ENCODE measurements at places on chromosomes 4 and X.
A peak's percentile ranks its signal among the peaks of the same experiment; 100 is the strongest.

DNA sequence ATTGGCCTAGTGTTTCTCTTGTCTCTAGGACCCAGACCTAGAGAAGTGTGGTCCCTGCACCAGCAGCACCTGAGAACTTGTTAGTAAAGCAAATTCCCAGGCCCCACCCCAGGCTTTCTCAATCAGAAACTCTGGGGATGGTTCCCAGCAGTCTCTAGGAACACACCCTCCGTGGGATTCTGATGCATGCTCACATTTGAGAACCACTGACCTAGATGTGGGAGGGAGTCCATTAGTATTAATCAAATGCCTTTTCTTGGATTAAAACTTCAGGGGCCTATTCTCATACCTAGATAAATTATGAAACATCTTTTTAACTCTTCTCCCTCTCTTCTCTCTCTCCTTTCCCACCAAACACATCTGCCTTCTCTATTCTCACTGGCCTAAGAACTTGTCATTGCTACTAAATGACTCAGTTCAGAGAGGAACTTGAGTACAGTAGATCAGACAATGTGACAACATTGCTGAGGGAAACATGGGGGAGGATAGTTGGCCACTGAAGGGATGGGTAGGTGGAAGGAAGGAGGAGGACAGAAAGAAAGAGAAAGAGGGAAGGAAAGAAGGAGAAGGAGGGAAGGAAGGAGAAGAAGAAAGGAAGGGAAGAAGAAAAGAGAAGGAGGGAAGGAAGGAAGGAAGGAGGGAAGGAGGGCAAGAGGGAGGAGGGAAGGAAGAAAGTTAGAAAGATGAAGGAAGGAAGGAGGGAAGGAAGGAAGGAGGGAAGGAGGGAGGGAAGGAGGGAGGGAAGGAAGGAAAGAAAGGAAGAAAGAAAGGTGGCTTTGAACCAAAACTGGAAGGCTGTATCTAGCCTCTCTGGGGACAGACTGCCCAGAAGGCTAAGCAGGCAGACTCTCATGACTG is 132.7 kb upstream of the MAP3K15 start:
- DNase-seq = no peak

DNA sequence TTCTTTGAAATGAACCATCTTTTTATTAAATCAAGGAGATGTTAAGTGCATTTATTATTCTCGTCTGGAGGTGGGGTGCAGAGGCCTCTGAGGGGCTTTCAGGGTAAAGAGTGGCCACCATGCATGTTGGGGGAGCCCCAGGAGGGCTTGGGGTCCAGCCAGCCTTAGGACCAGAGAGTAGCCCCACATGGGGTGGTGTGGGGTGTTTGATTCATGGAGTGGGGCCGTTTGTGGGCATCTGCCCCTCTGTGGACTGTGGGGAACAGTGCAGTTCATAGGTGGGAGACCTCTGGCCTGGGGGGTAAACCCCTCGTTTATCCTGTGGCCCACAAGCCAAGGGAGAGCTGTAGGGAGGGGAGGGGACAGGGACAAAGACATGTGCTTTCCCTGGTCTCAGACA is 26.9 kb downstream of the HTRA3 start:
- no peak for DNase-seq

DNA sequence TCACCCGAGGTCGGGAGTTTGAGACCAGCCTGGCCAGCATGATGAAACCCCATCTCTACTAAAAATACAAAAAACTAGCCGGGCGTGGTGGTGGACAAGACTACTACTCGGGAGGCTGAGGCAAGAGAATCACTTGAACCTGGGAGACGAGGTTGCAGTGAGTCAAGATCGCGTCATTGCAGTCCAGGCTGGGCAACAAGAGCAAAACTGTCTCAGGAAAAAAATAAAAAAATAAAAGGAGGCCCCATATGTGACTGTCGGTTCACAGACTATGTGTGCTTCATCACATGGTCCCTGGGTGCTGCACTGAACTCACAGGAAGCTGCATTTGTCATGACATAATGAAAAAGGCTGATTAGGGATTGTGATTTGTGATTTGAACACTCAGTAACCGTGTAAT is 6.4 kb downstream of the TRIML1 start:
- DNase-seq = no peak

GRCh38 chr4:175422331-175422730 is 389.7 kb downstream of the GPM6A start:
- DNase-seq = peak; percentile 79

- DNase-seq = peak; percentile 51
Measured at GRCh38 chr4:168304744-168305459, 13.7 kb downstream of the DDX60 start.

- DNase-seq = no peak
Measured at GRCh38 chr4:60039908-60040307, 1160.2 kb upstream of the ADGRL3 start.

All from astrocyte of the hippocampus (primary cell).